ENCODE measurements at places on chromosomes 5 and 9.

DNA sequence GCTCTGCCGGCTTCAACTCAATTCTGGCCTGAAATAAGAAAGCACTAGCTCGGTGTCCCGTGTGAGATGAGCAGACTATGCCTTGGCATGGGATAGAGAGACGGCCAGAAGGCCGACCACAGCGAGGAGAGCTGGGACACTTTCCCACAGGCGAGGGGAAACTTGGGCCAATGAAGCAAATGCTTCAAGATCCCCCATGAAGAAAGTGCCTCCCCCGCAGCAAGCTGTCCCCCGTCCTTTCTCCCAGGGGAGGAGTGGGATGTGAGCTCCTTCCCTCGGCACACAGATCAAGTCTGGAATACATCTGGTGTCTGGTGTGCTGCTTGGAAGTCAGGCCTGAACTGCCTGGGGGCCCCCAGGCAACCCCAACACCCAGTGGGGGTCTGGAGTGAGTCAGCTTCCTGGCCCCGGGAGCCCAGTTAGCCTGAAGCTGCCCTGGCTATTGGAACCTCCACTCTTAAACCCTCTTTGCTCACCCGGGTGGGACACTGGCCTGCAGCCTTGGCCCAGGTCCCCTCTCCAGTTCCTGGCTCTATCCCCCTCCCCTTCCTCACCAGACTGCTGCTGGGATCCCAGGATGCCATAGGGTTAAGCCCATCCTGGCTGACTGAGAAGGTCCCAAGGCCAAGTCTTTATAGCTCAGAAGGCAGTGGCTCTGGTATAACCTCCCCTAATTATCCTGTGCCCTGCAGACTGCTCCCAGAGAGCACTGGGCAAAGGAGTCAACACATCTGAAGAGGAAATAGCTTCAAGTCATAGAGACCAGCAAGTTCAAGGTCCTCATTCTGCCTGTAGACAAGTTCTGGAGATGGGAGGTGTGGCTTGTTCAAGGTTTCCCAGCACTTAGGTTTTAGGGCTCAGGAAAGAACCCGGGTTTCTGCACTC is 205.3 kb downstream of the TTLL11 start:
- no peak for DNase-seq

DNA sequence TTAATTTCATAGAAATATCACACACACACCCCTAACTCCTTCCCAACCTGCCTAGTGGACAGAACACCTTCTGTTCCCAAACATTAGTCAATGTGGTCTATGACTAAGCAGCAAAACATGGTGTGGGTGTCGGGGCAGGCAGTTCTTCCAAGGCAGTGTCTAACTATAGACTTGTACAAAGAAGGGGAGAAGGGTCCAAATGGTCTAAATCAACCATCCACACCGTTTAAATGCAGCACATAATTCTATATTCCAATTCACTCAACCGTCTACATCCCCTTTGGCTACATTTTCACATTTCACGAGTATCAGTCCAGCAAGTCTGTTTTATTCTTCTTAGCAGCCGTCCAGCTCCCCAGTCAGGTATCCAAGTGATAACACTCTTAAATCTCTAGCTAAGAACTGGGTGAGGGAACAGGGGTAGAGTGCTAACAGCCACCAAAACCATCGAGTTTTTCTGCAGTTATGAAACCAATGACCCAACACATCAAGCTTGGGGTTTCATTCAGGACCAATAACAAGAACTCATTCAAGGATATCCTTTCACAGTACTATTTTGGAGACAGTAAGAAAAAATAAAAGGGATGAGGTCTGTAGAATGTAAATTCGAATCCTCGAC is 3.3 kb downstream of the ZNF608 start:
- peak; percentile 50 for DNase-seq

- DNase-seq: no peak
Observed at GRCh38 chr9:108473209-108474112, 382.3 kb downstream of the ACTL7B start.

GRCh38 chr5:84028093-84028492 is 307.4 kb upstream of the HAPLN1 start:
- DNase-seq: no peak

GRCh38 chr9:120901755-120902568 is 24.6 kb downstream of the TRAF1 start:
- DNase-seq: no peak

GRCh38 chr9:81305561-81306182 is 383.7 kb downstream of the TLE1 start:
- DNase-seq: no peak
